ENCODE measurements at places on chromosomes 6 and 20. TPM values are rescaled to one million over a fixed set of nuclear protein-coding genes. Genes with fewer than 3 reads are reported as not detected.

DNA sequence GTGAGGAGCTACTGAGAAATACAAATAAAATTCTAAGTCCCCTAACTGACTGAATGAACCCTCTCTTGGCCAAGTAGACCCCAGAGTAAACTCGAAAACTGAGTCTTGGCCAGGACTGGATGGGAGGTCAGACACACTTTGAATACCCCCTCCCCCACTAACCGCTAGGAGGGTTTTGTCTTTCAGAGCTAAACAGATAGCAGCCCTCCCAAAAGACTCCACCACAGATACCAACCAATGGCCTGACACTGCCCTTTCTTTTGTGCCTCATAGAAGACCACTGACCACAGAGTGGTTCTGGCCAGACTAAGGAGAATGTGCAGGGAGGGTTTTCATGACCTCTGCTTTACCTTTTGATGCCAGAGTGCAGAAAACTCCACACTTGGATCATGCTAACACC is 42.1 kb downstream of the SPACA1 start:
- DNase-seq = no peak

The TBC1D32 gene
- 18.4 TPM for total RNA-seq

DNA sequence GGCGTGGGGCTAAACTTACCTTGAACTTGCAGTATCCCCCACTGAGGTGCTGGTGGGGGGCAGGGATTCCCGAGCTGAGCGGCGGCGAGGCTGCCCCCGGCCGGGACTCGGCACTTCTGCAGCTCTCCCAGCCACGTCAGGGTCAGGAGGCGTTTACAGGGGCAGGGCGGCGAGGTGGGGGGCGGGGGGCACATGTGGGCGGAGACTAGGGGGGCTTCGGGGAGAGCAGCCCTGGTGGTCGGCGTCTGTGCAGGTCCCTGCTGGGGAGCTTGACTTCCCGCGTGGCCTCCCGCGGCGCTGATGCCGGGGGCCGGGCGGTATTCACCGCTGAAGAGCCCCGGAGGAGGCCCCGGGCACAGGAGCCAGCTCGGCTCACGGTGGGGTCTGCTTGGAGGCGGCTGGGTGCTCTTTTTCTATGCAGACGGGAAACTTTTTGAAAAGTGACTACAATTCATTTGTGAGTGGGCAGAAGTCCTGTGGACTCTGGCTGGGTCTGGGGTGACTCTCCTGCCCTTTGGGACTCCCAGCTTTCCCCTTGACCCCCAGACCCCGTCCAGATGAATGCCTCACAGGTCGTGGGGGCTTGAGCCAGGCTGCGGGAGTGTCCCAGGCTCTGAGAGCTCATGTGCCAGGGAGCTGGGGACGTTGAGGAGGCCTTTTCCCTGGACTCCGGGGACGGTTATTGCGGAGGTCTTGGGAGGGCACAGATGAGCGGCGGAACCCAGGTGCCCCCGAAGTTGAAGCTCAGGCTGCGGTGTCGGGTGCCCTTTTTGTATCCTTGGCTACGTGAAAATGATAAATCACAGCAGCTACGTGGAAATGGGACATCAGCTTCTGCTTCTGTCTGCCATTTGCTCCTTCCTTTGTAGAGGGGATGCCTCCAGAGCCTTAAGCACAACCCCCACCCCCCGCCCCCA is 75.9 kb upstream of the GATA5 start:
- no peak for DNase-seq

DNA sequence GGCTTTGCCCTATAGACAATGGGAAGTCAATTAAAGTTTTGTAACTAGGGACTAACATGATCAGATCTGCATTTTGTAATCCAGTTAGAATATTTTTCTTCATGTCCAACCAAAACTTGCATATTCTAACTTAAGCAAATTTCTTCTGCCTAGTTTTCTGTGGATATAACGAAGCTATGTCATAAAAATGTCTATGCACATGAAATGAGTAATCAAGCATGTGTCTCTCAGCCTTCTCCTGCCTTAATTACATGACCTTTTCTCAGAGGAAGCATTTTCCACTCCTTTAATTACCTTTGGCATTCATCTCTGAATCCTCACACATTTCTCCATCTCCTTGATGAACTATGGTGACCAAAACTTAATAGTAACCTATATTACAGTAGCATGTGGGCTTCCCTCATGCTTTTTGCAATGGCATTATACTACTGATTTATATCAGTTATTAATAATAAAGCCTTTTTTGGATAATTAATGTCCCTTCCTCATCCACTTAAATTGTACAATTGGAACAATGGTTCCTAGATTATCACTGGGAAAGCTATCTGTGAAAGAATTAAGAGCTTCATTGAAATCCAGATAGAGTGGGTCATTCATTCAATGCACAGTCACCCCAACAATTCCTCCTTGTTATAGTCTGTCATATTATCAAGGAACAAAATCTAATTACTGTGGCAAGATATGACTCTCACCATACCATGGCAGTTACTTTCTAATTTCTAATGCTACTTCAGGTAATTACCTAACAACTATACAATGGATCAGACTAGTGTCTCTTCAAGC is 19.1 kb upstream of the FBXO9 start:
- no peak for DNase-seq

- DNase-seq = no peak
Observed at GRCh38 chr6:25360621-25361020, 81.4 kb downstream of the CARMIL1 start.

The LY6G6C gene
- total RNA-seq = 0.71 TPM

DNA sequence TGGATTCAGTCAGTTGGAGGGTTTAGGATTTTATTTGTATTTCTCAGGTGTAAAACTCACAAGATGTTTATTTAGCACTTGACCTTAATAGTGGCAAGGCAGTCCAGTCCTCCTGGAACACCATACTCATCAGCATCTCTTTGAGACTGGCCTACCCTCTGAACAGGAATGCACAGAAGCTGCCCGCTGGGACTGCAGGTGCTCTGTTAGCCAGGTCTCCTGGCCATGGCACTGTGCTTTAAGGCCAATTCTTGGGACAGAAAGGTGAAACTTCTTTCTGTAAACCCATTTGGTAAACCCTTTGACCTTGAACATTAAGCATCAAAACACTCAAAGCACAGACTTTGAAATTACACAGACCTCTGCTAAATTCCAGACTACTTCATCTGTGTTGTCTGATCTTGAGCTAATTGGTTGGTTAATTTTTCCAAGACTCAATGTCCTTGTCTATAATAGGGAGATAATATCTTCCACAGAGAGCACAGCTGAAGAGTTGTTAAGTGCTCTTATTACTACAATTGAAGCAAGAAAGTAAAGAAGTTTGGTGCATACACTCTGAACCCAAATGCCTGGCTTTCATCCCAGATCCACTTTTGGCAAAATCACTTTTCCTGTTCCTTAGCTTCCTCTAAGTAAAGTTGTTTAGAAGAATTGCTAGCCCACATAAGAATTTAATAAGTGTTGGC is 54.9 kb upstream of the NT5E start:
- DNase-seq = no peak

GRCh38 chr6:139625081-139625939 is 250.9 kb upstream of the CITED2 start:
- no peak for DNase-seq

DNA sequence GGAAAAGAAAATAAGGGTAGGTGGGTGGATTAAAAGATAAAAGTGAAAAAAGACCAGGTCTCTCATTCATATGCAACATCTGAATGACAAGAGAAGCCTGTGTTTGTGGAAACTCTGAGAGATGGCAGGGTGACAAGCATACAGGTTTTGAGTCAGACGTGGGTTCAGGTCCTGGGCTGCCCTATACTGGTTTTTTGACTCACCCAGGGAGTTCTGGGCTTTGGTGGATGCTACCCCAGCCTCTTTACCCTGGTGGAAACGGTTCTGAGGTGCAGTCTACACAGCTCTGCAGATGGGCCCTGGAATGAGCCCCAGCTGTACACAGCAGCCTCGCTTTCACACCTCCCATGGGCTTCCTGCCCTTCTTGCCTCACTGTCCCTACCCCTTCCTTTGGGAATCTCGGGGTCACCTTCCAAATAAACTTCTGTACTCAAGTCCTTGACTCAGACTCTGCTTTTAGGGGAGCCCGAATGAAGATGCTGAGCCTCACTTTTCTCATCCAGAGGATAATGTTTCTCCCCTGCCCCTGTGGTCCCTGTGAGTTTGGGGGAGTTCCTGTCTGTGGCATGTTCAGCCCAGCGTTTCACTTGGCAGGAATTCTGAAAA is 77.7 kb upstream of the CLDN20 start:
- no peak for DNase-seq

The VPS52 gene
- total RNA-seq = 50.0 TPM

The FILIP1 gene
- total RNA-seq = 40.2 TPM

- DNase-seq = no peak
Observed at GRCh38 chr6:25042036-25042521, 106.3 kb upstream of the RIPOR2 start.

DNA sequence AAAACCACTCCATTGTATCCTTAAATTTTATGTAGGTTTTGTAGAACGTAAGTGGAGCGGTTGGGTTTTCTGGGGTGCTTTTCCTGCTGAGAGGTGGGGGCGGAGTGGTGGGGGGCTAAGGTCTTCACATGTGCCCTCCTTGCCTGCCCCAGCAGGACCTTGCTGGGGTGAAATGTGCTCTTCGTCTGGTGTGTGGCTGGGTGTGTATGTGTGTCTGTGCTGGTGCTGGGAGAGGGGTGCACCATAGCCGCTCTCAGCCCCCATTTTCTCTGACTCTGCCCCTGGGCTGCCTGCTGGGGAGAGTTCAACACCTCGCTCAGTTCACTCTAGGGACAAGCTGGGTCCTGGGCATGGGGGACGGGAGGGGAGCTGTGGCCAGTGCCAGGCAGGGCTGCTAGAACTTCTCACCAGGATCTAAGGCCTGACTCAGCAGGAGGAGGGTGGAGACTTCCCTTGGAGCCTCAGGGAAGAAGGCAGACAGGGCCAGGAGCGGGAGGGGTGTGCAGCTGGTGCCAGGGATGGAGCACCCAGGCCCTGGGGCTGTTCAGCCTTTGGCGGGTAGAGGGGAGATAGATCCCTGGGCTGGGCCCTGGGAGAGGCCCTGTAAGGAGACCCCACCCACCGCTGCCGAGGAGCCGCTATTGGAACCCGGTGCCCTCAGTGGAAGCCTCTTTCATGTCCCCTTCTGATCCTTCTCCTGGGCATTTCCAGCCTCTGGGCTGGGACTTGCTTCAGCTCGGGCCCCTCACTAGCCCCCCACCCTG is 4.8 kb downstream of the SOX18 start:
- no peak for DNase-seq

The GNMT gene
- total RNA-seq = 1.8 TPM

- DNase-seq = no peak
Observed at GRCh38 chr20:48278961-48279481, 493.7 kb upstream of the SULF2 start.

- DNase-seq = no peak
Observed at GRCh38 chr6:14408446-14408845, 290.9 kb downstream of the CD83 start.

The SLC24A3 gene
- total RNA-seq = 2.0 TPM

- DNase-seq = no peak
Observed at GRCh38 chr6:109279628-109280027, 102.6 kb downstream of the CD164 start.

DNA sequence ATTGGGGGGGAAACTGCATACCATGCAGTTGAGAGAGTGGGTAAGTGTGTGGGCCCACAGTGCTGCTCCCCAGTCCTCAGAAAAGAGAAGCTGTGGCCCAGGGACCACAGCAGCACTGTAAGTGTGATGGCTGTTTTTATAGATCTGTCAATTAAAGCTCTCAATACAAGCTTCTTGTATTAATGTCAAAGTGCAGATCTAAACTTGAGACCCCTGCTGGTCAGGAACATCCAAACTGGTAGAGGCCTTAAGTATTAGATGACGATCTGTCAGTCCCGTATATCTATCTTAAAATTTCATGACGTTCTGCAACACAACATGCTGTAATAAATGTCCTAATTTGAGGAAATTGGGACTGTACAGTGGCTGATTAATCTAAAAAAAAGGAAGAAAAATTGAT is 74.8 kb downstream of the TULP4 start:
- DNase-seq = no peak

- DNase-seq = no peak
Observed at GRCh38 chr20:34824452-34824805, 1.0 kb downstream of the NCOA6 start.

- DNase-seq = no peak
Observed at GRCh38 chr6:99589290-99589672, 17.4 kb upstream of the PRDM13 start.

The RSPO3 gene
- total RNA-seq = 17.2 TPM

The KCNK15 gene
- total RNA-seq = 3.2 TPM
